ENCODE measurements at places on chromosomes 7 and 10.

- no peak for DNase-seq
These were observed 88.2 kb downstream of the GSDME start for GRCh38 chr7:24668927-24669635.

- DNase-seq, result no peak
These were observed 115.3 kb downstream of the NRCAM start for GRCh38 chr7:108340856-108341411.

GRCh38 chr7:1101563-1102431 lies 13.9 kb downstream of the GPER1 start:
- no peak for DNase-seq

DNA sequence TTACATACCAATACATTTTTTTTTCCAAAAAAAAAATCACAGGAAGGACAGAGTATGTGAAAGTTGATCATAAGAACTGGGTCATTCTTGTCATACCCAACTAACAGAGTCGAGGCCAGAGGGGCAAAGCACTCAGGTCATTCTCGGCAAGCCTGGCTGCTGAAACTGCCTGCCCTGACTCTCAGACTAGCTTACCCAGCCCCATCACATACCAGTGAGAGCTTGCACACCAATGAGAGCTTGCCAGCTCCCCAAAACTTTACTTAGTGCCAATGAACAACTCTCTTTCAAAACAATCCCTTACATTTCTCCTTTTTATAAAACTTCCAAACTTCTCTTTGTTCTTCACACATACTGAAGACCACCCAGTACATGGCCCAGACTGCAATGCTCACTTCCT lies 48.9 kb downstream of the VOPP1 start:
- no peak for DNase-seq

- no peak for DNase-seq
These were observed 157.7 kb downstream of the ADARB2 start for GRCh38 chr10:1579671-1580070.

GRCh38 chr7:71626206-71626605 lies 494.3 kb downstream of the GALNT17 start:
- DNase-seq, result no peak

DNA sequence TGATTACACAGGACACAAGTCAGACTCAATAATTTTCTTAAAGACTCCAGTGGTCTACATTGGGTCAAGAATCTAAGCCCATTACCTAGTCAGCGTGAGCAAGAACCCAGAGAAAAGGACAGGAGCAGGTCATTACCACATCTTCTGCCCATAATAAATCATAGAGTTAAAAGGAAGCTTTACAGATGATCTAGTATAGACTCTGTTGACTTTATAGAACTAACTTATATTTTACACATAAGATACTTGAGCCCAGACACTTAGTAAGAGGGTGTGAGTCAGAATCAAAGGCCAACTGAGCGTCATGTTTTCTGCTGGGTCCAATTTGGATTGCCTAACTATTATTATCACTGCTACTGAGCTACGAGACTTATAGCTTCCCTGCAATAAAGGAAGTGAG lies 206.1 kb upstream of the NPSR1 start:
- no peak for DNase-seq

- no peak for DNase-seq
These were observed 16.9 kb downstream of the LHPP start for GRCh38 chr10:124478515-124478914.

DNA sequence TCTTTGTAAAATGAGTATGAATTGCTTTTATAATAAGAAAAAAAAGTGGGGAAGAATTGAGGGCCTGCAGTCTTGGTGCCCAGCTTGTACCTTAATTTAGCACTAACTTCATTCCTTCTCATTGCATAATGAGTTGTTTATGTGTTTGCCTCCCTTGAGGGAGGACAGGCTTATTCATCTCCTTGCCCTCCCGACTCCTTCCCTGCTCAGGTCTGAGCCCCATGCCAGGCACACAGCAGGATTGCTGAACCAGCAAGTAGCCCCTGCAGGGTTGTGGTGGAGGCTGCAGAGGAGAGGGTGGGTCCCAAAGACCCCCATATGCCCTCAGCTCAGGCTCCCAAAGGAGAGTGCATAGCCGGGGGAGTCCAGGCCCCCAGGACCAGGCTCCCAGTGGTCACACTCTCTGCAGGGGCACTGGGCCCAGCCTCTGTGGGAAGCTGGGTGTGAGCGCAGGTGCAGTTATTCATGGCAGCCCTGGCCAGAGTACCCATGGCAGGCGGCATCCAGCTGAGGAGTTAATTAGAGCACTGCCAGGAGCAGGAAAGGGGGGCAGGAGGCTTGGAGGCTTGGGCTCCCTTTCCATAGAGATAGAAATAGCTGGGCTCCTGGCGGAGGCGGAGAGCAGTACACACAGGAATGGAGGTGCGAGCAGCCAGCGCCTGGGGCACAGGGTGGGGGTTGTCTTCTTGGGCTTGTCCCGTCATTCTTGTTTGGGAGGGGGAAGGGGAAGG lies 28.2 kb upstream of the GOLGA7B start:
- DNase-seq, result no peak

- DNase-seq, result no peak
These were observed 738 bp downstream of the ETV1 start for GRCh38 chr7:13988731-13989125.

DNA sequence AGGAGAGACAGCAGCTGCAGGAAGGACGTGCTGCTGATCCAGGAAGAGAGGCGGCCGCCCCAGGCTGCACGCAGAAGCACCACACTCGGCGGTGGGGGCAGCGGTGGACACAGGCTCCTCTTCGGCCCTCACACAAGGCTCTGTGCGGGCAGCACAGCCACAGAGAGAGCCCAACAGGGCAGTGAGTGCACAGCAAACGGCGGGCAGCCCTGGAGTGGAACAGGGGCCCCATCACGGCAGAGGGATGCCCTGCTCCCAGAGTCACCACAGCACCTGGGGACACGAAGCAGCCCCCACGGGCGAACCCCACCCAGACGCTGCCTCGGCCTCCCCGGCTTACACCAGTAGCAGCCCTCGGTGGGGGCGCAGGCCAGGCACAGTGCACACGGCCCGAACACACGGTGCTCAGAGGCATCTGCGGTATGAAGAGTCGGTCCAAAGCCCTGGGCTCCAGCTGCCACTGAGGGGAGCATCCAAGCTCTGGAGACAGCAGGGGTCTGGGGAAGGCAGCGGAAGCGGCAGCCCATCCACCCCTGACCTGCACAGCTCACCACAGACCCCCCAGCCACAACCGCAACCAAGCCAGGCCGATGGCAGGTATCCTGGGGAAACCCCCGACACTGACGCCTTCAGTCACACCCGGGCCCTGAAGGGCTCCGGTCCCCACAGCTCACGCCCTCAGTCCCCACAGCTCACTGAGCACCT lies 16.8 kb downstream of the NUDT1 start:
- no peak for DNase-seq
